ENCODE measurements at places on chromosomes 5 and 9.

- DNase-seq, result no peak
Observed at GRCh38 chr5:93289942-93290341, 291.1 kb downstream of the NR2F1-AS1 start.

DNA sequence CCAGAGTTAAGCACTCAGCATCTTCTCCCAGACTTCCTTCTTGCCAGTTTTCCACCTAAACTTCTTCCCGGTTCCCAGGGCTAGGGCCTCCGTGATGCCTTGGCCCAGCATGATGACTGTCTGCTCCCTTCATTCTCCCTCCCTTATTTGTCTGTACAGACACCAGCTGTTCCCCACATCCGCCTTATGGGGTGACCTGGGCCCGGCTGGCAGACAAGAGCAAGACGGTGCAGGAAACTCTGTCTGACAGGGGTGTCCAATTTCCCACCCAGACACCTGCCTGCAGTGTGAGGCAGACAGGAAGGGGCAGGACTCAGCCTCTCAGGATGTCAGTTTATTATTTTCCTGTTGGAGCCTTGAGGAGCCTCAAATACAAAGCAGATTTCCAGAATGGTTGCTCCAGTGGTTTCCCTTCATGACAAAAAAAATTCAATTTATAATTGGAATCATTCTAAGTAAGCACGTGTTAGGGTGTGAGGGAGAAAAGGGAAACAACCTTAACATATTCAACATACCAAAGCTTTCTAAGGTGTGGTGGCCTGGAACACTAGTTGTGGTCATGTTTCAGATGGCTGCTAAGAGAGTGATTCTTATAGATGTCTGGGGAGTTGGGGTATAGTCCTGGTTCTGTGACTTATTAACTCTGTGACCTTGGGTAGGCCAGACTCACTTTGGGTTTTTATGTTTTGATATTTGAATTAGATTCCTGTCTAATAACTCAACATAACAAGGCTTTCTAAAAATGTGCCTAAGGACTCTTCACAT, 234.5 kb downstream of the PAPPA start:
- peak; percentile 33 for DNase-seq

- DNase-seq, result no peak
Observed at GRCh38 chr5:124102486-124102885, 590.5 kb downstream of the CSNK1G3 start.

- no peak for DNase-seq
Observed at GRCh38 chr9:107667231-107668070, 177.9 kb upstream of the KLF4 start.

DNA sequence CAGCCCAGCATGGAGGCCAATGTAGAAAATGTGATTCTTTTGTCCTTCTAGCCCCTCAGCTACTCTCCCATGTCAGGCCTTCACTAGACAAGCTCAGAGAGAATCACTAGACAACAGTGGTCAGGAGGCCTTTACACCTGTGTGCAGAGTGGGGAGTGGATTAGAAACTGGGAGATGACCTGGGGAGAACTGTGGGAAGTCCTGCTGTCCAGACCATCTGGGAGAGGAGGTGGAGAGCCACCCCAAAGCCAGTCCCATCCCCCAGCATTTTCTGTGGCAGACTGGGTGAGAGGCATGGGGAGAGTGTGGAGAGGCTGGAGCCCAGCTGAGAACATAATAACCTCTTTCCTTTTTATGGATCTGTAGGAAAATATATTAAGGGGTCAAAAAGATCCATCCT, 452.0 kb upstream of the DMAC1 start:
- no peak for DNase-seq

DNA sequence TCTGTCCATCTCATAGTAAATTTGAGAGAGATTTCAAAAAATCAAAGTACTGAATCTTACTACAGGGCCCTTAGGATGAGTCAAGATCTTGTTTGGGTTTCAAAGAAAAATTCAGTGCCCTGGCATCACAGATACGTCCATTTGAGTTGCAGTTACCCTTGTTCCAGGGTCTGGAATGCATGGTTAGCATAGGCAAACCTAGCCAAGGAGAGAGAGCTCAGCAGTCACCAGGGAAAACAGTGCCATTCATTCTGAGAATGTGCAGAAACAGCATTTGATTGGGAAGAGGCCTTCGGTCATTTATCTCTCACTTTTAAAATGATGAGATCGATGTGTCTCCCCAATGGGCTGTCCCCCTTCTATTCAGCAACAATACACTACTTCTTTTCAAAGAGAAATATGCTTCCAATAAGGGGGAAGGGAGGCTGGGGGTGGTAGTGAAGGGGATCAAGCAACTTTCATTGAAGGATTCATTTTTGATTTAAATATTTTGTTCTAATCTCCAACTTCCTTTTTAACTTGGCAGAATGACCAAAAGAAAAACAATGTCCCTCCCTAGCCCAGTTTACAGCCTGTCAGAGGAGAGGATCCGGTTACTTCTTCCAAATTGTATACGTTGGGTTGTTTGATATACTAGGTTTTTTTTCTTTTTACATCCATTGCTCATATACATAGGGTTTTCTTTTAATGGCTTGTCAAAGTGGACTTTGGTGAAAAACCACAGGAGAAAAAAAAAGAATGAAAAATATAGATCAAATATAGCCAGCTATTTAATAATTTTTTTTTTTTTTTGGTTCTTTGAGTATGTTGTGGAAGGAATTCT, 491.1 kb downstream of the CCDC171 start:
- DNase-seq, result no peak

DNA sequence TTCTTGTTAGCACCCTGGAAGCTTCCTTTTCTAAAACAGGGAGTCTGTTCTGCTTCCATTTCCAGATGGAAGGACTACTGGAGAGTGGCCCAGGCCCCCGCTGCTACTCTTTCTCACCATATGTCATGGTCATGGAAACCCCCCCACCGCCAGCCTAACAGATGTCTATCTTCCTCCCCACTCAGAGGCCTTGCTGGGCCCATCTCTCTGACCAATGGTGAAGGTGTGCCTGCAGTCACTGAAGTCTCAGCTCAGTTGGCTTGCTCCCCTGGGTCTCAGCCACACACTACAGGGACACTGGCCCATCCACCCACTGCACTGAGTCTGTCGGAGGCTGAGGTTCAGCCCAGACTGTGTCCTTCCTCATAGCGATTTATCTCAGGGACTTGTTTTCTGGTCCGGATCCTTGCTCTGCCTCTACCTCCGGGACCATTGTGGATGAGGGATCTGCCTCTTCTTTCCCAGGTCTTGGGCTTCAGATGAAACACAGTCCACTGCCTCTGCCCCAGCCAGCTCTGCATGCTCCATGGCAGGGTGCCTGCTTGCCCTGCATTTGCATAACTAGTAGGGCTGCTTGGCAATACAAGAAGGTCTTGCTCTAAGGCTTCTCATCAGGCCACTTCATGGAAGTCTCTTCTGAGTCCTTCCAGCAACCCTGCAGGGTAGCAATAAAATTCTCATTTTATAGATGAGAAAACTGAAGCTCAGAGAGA, 30.8 kb downstream of the GALNT12 start:
- DNase-seq, result no peak

- no peak for DNase-seq
Observed at GRCh38 chr5:167754501-167755021, 536.9 kb upstream of the WWC1 start.

DNA sequence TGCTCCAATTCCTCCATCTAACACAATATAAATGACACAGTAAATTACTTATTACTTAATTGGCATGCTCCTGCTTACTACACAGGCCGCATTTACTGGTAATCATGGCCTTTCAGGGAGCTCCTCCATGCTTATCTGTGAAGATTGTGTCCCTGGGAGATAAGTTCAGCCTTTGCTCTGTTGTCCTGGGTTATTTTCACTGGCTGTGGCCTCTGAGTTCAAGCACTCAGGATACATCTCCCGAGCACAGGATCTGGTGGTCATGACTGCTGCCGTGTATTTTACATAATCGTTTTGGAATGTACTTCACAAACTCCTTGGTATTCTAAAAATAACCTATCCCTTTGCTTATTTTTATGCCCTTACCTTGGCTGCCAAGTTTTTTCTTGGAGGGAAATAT, 215.7 kb downstream of the ICE1 start:
- DNase-seq, result no peak

DNA sequence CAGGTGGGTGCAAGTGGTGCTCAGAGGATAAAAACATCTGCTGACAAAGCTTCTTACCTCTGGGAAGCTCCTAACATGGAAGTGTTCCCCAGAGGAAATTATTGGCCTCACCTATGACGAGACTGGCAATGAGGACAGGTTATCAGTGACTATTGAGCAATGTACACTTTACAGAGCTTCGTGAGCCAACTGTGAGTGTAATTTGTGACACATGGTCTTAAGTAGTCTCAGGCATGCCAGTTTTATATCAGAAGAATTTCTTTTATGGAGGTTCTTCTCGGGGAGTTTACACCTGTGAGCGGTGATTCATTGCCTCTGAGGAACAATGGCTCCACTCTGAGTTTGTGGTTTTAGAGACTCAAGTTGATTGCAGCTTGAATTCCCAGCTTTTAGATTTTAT, 11.3 kb downstream of the ANKDD1B start:
- DNase-seq, result no peak

GRCh38 chr5:150181027-150181426, 8.8 kb upstream of the SLC6A7 start:
- no peak for DNase-seq

DNA sequence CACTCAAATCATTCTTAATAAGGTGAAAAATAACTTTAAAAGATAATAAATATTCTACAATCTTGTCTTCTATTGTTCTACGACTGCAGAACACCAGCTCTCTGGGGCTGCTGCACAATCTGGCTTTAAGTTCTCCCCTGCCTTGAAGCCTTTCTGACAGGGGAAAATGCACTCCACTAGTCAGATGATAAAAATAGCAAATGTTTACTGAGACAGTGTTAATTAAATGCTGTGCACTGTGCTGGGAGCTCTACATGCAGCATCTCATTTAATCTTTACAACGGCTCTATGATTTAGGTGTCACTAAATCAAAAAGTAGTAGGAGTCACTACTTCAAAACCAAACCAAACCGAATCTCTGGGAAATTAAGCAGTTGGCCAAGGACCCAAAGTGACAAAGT, 132.7 kb downstream of the SLIT3 start:
- no peak for DNase-seq

DNA sequence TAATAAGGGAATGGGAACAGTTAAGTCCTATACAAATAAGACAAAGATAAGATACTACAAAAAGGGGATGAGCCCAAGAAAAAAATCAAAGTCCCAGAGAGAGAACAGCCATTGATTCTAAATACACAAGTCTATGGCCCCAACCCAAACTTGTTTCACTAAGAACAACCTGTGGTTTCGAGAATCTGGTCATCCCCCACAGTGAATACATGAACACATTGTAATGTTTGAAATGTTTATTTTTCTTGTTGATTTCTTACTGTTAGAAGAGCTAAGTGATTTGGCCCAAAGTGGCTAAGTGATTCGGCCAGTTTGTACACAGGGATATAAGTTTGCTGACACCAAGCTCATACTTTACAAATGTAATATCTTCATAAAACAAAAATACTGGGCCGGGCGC, 3.3 kb upstream of the ABCA1 start:
- DNase-seq, result no peak

GRCh38 chr9:38083858-38084555, 15.0 kb upstream of the SHB start:
- no peak for DNase-seq

GRCh38 chr5:116521173-116521872, 53.3 kb downstream of the SEMA6A start:
- DNase-seq, result no peak

- no peak for DNase-seq
Observed at GRCh38 chr5:15983392-15983791, 196.2 kb downstream of the MARCHF11 start.

GRCh38 chr5:96287136-96287535, 145.9 kb downstream of the PCSK1 start:
- DNase-seq, result no peak

DNA sequence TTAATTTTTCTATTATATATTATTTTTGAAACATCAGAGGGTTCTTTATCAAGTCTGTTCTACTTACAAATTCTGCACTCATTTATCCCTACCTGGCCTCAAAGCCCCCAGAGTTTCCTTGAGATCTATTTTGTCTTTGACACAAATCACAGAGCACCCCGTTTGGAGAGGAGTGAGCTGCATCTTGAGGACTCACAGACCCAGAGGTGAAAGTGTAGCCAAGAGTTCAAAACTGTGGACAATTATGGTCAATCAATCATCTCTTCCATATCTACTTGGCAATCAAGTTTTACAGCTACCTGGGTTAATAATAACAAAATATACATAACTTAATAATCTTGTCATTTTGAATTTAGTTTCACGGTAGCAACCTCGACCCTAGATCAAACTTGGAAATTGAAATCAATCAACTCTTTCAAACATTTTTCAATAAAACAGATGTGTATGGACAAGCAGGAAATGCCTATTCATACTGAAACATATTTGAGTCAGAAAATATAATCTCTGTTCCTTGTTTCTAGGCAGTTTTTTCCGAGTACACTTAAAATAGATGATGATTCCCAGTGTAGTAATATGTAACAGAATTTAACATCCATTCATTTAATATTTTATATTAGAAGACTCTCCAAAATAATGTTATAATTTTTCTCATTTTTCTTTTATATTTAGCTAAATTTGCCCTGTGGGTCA, 13.7 kb upstream of the SYK start:
- no peak for DNase-seq

DNA sequence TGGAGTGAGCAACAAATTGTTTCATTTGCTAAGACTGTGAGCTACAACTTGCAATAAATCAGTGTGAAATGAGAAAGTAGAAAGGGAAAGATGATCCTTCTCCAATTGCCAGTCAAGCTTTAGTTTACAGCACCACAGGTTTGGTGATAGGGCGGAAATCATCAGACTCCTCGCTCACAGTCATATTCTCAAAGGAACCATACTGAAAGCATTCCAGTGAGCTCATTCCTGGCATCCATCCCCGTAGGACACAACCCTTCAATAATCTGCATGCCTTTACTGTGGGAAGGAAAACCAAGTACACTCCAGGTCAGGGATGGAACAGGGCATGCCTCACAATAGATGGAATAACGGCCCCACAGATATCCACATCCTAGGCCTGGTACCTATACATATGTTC, 80.7 kb downstream of the FSTL4 start:
- DNase-seq, result no peak

GRCh38 chr5:148953711-148954110, 109.2 kb downstream of the SH3TC2 start:
- peak; percentile 12 for DNase-seq

DNA sequence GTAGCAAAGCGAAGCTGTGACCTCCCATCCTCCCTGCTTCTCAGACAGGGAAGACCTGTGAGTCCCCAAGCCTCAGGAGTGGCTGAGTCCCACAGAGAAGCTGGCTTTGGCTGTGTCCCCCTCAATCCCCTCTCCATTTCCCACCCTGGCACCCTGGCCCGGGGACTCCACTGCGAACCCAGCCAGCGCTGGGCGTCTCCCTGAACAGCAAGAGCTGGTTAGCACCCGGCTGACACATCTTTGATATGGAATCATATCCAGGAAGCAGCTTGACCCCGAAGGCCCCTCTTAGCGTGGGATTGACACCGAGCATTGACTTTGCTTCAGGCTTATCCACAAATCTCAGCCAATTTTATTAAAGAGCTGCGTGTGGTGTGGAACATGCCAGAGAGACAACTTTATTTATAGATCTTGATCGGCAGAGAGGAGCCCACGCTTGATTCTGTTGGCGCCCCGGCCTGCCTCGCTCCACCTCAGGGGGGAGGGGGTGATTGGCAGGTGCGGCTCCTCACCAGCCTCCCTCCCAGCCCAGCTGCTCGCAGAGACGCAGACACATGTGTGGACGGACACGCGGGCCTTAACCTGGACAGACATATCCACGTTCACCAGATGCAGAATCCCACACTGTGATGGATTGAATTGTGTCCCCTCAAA, 120.7 kb upstream of the MVB12B start:
- DNase-seq, result no peak
